ENCODE measurements at places on chromosomes 7 and 10.

GRCh38 chr10:129809841-129810240, 154.2 kb downstream of the EBF3 start:
- no peak for DNase-seq

GRCh38 chr7:76292213-76292573, 10.3 kb upstream of the HSPB1 start:
- no peak for DNase-seq

DNA sequence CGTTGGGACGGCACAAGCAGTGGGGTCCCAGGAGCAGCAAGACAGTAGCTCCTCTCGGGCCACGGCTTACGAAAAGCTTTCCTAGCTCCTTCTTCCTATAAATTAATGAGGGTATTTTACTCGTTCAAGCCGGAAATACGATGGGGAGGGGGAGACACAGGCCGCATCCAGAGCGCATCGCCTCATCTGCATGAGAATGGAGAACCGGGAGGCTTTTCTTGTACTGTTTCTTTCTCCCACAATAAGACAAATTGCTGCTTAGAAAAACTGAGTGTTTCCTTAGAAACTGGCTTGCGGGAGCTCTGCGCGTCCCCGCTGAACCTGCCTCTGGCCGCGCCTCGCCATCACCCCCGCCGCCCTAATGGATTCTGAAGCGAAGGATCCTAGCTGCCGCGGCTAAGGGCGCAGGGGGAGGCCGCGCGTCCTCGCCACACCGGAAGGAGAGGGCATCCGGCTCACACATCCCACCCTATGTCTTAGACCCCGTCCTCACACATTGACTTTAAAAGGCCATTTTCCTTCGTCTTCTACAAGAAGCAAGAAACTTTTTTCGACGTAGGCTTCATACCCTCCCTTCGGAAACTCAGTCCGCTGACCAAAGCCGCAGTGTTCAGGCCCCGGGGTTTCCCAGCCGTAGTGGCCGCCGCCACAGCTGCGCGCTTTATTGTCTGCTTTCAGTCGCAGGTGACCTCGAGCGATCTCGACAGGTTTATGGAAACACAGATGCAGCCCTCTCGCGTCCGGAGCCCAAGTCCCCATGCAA, 8.8 kb downstream of the NXPH1 start:
- DNase-seq, result no peak

DNA sequence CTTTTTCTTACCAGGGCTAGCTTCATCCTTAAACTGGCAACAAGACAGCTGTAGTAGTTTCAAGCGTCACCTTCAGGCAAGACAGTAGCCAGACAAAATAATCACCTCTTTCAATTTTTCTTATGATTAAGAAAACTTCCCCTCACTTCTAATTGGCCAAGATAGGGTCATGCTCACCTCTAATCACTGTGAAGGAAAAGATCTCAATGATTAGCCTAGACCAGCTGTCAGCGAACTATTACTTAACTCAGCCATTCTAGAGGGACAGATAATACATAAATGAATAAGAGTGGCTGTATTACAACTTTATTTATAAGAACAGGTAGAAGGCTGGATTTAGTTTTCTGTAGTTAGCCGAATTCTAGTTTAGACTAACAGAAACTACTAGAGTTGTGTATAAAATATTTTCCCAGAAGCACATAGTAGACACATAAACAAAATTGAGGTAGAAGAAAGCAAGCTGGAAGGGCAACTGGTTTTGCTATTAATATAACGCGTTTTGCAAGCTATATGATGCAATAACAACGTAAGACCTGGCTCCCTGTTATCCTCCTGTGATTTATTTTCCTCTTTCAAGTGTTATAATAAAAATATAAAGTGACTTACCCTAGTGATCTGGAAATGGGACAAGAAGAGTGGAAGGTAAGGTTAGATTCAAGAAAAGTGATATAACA, 64.3 kb downstream of the ELAPOR2 start:
- DNase-seq, result no peak

DNA sequence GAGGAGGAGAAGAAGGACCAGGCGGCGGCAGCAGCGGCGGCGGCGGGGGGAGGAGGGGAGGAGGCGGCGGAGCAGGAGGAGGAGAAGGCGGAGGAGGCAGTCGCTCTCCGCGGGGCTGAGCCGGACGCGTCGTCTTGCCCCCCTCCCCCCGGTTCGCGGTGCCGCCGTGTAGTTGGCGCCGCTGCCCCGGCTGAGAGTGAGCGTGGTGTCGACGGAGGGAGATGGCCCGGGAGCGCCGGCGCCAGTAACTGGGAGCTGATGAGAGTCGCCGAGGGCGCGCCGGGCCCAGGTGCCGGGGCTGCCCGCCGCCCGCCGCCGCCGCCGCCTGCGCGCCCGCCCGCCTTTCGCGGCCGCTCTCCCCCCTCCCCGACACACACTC, 257 bp downstream of the WAC start:
- no peak for DNase-seq

GRCh38 chr7:55431898-55432297, 66.8 kb downstream of the LANCL2 start:
- no peak for DNase-seq

DNA sequence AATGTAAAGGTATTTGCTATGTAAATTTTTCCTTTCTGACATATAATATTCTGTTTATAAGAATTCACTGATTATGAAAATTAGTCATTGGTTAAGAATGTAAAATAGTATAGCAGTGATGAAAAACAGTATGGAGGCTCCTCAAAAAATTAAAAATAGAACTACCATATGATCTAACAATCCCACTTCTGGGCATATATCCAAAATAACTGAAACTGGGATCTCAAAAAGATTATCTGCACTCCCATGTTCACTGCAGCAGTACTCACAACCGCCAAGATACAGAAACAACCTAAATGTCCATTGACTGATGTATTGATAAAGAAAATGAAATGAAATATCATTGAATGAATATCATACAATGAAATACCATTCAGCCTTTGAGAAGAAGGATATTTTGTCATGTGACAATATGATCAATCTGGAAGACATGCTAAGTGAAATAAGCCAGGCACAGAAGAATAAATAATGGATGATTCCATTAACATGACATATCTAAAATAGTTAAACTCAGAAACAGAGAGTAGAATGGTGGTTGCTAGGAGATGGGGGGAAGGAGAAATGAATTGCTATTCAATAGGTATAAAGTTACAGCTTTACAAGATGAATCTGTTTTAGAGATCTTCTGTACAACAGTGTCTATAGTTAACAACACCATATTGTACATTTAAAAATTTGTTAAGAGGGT, 14.0 kb downstream of the C10orf88 start:
- no peak for DNase-seq

GRCh38 chr10:29826221-29826620, 191.4 kb upstream of the SVIL start:
- no peak for DNase-seq

DNA sequence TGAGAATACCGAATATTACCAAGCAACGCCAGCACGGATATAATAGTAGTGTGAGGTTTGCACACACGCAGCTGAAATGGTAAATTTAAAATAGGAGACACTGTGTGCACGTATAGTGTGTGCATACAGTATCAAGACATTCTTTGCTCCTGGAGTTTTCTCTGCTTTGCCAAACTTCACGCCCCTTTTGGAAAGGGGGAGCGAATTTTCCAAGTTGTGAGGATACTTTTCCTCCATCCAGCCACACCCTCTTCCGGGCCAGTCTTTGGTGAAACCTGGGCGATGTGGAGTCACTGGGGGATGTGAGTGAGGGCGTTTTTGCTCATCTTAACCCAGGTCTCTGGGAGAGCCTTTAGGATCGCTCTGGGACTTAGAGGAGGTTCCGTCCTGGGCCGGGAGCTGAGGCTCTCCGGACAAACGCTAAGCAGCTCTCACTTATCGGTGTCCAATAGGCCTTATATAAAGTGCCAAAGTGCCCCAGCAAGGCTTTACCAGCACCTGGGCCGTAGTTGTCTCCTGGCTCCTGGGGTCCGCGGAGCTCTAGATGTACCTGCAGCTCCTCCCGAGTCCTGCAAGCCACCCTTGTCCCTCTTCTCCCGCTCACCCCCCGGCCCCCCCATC, 160.0 kb upstream of the MKI67 start:
- DNase-seq, result no peak

- DNase-seq, result no peak
Measured at GRCh38 chr10:6738112-6738768, 158.2 kb upstream of the PRKCQ start.

DNA sequence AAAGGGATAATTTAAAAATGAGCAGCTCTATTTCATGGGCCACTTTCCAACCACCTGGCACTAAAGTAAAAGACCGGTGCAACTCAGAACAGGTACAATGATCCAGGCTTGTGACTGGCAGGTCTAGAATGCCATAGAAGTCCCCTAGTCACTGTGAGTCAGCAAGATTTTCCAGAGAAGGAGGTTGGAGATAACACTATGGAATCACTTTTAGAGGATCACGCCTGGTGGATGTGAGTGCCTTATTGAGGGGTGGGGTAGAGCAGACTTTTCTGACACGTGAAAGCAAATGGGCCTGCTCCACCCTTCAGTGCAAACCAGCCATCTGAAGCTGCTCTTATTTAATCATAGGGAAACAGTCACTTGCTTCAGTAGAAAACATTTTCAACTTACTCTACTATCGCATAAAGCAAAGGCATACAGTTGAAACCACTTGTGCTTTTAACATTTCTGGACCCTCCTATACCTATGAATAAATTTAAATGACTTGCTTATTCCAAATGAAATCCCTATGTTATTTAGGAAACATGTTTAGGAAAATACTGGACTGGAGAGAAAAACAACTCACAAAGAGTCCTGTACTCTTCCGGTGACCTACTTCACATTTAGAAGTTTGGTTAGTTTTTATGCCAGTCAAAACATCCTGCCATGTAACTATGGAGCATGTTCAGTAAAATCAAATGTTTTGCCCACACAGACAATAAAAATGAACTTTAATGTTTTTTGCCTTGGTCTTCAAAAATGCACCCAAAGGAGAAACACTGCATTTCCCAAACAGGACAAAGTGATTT, 21.5 kb upstream of the AKR1C1 start:
- no peak for DNase-seq

- DNase-seq, result no peak
Measured at GRCh38 chr7:68207676-68208075, 1211.0 kb downstream of the TYW1 start.

- no peak for DNase-seq
Measured at GRCh38 chr7:96067321-96067720, 254.6 kb downstream of the SLC25A13 start.

- DNase-seq, result no peak
Measured at GRCh38 chr7:79778786-79779770, 325.6 kb upstream of the MAGI2 start.

DNA sequence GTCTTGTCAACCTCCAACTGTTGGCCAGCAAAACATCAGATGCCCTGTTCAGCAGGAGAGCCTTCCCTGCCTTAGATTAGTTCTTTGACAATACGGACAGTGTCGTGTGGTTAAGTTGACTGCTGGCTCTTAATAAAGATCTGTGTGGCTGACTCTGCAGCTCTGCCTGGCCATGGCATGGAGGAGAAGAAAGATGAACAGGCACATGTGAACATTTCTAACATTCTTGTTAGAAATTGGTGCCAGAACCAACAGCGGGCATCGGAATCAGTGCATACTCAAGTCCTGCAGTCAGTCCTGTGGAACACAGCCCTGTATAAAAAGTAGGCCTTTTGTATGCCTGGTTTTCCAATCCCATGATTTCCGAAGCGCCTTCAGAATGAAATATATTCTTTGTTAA, 455.6 kb downstream of the POM121L12 start:
- no peak for DNase-seq

- DNase-seq, result no peak
Measured at GRCh38 chr10:130352291-130352645, 216.1 kb downstream of the GLRX3 start.

DNA sequence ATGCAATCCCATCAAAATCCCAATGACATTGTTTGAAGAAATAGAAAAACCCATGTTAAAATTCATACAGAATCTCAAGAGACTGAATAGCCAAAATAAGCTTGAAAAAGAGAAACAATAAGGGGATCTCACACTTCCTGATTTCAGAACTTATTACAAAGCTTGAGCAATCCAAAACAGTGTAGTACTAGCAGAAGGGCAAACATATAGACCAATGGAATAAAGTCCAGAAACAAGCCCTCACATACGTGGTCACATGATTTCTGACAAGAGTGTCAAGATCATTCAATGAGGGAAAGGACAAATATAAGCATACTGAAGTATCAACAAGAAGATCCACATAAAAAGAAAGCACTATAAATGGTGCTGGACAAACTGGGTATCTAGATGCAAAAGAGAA, 31.9 kb downstream of the MICU1 start:
- DNase-seq, result no peak

GRCh38 chr10:68315582-68315981, 16.3 kb upstream of the HNRNPH3 start:
- DNase-seq, result no peak

- DNase-seq, result no peak
Measured at GRCh38 chr7:44735403-44736165, 13.1 kb upstream of the ZMIZ2 start.

GRCh38 chr10:2296179-2296891, 559.0 kb upstream of the ADARB2 start:
- no peak for DNase-seq

GRCh38 chr7:115782696-115783490, 247.7 kb downstream of the TFEC start:
- DNase-seq, result peak; percentile 12

GRCh38 chr10:34895977-34896376, 80.9 kb upstream of the PARD3 start:
- no peak for DNase-seq

- DNase-seq, result no peak
Measured at GRCh38 chr7:23689165-23689564, 9.2 kb downstream of the FAM221A start.

DNA sequence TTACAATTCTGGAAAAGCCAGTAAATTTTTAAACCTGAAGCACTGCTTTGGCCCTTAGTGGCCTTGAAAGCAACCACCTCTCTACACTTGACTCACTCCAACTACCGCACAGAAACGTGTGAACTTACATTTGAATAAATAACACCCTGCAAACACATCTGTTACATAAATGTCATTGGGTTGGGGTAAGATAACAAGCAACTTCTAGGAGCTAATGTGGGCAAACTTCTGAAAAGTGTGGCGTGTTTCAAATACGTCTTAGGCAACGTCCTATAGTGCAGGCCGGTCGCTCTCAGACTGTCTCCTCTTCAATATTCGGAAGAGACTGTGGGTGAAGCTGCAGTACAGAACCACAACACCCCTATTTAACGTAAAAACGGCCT, 474 bp downstream of the ORC5 start:
- DNase-seq, result peak; percentile 17

DNA sequence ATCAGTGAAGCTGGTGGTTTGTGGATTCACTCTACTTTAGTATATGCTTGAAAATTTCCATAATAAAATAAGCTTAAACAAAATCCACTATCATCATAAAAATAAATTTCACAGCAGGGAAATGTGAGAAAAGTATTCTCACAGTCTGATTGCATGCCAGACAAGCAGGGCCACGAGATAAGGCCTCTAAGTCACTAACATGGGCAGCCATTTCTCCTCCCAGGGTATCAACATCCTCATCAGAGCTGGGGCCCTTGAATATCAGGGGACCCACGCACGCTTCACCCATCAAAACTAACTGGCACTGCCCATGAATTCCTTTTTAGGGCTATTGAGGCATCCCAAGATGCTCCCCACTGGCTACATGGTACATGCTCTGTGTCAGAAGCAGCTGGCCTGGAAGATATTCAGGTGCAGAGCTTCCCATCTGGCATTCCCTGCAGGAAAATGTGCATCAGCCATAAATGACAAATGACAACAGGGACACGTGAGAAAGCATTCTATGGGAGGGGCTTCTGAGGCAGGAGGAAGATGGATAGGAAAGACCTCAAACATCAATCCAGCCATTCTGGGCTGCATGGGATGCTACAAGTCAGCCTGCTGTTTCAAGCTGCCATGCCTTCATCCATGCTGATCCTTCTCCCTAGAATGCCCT, 17.4 kb downstream of the CCDC6 start:
- DNase-seq, result no peak

- no peak for DNase-seq
Measured at GRCh38 chr10:3624367-3624766, 160.6 kb downstream of the KLF6 start.
